Activated B cell treated with CpG ODN at 0.5 μM for 24 hours (primary cell): ENCODE measurements at places on chromosomes 11 and 22. TPM values are rescaled to one million over a fixed set of nuclear protein-coding genes. Genes with fewer than 3 reads are reported as not detected.

MFRP gene
- not detected in 2 replicates for total RNA-seq

- DNase-seq, result no peak
Measured at GRCh38 chr22:17322511-17322910, 46.7 kb upstream of the CECR2 start.

DNA sequence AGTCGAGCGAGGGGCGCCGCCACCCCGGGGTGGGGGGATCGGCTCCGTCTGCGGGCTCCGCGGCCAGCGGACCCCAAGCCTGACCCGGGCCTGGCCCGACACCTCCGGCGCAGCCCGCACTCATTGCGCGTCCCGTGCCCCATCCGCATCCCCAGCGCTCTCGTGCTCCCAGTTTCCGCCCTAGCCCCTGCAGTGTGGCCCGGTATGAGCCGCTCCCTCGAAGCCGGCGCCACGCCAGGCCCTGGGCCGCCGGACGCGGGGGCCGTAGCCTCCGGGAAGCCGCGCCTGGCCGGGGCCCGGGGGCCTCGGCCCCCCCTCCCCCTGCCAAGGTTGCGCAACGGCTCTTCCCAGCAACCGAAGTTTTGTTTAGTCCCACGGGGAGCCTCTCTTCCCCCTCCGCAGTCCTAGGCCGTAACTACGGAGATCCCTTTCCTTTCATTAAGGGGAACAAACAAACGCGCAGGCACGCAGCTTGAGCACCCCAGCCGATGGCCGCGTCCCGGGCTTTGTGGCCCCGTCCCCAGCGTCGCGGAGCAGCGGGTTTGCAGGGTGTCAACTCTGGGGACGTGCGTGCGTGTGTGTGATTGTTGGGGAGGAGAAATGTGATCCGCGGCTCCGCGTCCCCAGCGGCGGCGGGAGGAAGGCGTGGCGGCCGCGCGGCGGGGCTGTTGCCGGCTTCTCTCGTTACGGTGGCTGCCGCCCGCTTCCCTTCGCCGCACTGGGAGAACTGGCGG, 883 bp downstream of the HIPK3 start:
- peak; percentile 64 for DNase-seq

PRSS23 gene
- not detected in 2 replicates for total RNA-seq

DNA sequence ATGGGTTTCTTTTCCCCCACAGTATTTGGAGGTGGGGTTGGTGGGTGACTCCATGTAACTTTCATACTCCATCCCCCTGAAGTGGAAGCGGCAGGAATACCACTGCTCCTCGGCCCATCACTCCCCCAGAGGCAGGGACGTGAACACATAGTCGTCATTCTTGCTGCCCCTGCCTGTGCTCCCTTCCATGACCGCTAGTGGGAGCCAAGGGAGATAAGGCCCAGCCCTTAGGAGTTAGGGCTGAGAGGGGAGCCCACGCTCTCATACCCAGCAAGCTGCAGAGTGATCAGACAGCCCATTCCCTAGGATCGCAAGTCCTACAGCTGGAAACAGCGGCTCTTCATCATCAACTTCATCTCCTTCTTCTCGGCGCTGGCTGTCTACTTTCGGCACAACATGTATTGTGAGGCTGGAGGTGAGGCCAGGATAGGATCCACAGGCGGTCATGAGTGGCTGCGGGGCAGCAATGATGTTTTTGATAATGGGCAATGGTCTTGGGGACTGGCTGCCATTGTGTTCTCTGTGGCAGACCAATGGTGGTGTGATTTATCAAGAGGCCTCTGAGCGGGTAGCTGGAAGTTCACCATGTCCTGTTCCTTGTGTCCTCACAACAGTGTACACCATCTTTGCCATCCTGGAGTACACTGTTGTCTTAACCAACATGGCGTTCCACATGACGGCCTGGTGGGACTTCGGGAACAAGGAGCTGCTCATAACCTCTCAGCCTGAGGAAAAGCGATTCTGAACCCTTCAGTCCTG, 15.9 kb downstream of the RHOG start:
- peak; percentile 70 for DNase-seq

DNA sequence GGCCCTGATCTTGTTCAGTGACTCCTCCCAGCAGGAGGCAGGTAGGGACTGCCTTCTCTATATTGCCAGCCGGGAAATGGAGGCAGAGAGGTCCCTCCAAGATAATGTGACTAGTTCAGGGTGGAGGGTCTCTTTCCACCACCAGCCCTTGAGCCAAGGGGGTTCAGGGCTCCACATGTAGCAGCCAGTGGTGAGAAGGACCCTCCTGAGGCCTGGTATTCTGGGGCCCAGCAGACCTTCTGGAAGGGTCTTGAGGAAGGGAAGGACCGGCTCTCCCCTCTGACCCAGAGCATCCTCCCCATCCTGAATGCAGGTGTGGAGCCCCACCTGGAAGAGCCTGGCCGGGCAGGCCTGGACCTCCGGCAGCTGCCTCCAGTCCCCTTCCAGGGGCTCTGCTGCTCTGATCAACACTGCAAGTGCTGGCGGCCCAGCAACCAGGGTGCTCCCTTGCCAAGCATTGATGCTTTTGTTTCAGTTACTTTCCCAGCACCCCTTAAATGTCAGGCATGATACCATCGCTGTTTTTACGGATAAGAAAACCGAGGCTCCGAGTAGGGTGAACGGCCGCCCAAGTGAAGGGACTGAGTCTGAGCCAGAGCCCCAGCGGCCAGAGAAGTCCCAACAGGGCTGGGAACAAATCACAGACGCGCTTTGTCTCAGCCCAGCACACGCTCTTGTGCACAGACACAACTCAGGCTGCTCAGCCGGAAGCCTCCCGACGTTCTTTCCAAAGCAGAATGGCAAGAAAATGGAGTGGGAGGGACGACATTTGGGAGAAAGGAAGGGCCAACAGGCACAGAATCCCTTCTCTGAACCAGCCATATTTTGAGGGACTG, 38.8 kb downstream of the DKK3 start:
- no peak for DNase-seq

GRCh38 chr11:63951779-63952536, 13.2 kb downstream of the NAA40 start:
- DNase-seq, result no peak

FOSL1 gene
- 1.0 and 1.4 TPM in 2 replicates for total RNA-seq

MOV10L1 gene
- total RNA-seq, result not detected in 2 replicates

SOX10 gene
- not detected in 2 replicates for total RNA-seq

CD3D gene
- total RNA-seq, result 1.8 TPM in 1 of 2 replicates, not detected in the other

GRCh38 chr11:62340269-62340901, 3.1 kb downstream of the ASRGL1 start:
- peak; percentile 17 for DNase-seq

- no peak for DNase-seq
Measured at GRCh38 chr11:68118706-68119448, 2.3 kb downstream of the CHKA start.

PAX6 gene
- not detected in 2 replicates for total RNA-seq

HEPN1 gene
- total RNA-seq, result not detected in 2 replicates

CLCF1 gene
- total RNA-seq, result 28.2 and 30.7 TPM in 2 replicates

- DNase-seq, result no peak
Measured at GRCh38 chr11:2382129-2382517, 5.0 kb downstream of the CD81 start.

DNA sequence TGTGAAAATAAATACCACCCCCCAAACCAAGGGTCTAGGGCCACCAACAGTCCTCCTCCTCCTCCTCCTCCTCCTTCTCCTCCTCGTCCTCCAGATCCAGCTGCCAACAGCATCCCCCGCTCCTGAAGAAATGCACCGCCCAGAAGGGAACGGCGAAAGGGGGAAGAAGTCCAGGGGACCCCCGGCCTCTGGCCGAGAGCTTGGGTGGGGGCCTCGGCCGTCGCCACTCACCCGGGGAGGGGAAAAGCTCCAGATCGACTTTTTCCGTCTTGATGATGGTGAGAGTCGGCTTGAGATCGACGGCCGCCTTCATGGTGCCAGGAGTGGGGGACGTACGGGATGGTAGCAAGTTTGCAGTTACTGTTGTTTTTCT, 65.7 kb downstream of the ETS1 start:
- DNase-seq, result peak; percentile 40

DNA sequence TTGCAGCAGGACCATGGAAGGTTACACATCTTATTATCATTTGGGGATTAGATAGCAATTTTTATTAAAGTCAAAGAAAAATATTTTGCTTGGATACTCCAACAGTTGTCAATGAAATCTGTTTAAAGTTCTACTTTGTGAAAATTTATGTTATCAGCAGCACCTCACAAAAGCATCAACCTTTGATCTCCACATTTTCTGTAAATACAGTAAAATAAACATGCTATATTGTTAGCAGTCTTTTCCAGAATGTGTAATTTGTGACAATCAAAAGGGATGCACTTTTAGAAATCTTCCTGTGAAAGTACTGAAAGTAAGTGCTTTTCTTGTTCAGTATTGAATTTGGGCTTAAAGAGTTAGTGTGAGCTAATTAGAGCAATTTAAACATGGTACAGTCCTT, 4.1 kb downstream of the SLC22A25 start:
- DNase-seq, result no peak

DNA sequence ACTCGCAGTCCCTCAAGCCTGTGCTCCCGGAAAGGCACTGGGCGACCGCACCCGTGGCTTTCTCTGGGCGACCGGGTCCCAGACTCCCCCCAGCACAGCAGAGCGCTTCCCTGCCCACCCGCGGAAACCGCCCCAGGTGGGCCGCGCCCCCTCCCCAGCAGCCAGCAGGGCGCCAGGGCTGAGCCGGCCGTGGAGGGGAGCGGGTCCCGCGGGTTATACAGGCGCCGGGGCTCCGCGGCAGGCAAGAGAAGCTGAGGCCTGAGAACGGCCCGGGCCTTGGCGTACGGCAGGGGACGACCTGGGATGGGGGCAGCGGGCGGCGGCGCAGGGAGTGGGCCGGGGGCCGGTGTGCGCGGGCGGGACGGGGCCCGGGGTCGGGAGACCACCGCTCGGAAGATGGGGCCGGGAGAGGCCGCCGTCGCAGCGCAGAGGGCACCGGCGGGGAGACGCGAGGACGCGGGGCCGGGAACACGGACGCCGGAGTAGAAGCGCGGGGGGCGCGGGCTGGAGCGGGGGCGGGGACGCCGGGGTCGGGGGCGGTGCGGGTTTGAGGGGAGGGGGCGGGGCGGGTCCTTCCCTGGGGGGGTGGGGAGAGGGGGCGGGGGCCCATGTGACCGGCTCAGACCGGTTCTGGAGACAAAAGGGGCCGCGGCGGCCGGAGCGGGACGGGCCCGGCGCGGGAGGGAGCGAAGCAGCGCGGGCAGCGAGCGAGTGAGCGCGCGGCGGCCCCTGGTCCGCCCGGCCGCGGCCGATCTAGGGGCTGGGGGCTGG, at the start of gene MDK:
Gene MDK (plus strand): TSS at position 622 of the 771 bp plus-strand sequence. CDS start 389 bp downstream, outside the sequence.
- no peak for DNase-seq

ADAMTS8 gene
- total RNA-seq, result not detected in 2 replicates

OVCH2 gene
- total RNA-seq, result not detected in 2 replicates

- DNase-seq, result no peak
Measured at GRCh38 chr11:123838199-123838598, 32.0 kb upstream of the OR6M1 start.

MMP3 gene
- total RNA-seq, result not detected in 2 replicates

- no peak for DNase-seq
Measured at GRCh38 chr11:84812471-84812969, 814.6 kb downstream of the DLG2 start.

DNA sequence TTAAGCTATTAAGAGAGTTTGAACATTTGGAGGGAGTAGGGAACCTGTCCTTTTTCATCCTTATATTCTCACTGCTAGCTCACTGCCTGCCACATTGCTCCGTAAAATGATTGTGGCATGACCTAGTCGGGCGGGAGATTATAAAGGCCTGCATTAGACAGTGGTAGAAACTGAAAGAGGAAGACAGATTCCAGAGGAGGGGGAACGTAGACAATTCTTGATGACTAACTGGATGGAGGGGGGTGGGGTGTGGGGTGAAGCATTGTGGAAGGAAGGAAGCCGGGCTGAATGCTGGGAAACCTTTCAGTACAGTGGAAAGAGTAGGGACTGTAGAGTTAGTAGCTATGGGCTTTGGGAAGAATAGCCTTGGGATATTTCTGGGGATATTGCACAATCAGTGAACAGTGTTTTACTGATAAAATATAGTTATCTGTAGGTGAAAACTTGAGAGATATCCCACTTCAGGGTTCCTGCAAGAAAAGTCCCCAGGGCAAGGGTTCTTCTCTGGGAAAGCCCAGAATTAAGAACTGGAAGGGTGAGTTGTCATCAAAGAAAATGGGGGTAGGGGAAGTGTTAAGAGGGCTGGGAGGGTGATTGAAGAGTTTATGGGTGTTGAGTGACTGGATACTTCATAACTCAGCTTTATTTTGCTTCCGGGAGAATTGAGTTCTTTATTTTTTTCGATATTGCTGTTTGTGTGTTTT, 2.1 kb downstream of the MED15 start:
- DNase-seq, result no peak

DNA sequence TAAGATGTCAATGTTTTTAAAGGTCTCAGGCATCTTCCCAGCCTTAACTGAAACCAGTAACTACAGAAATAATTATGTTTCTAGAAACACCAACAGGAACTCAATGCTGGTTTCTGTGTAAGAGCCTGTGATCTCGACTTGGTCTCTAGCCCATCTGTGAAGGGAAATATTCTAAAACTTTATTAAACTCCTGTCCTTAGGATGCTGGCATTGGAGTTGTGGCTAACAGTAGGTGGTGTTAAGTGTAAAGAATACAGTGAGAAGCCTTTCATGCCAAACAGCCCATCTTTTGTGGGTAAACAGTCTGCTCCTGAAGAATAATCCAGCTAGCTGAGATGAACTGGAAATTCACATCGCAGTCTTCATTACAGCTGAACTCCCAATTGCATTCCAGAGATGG, 133.2 kb downstream of the ADAMTS15 start:
- no peak for DNase-seq

GRCh38 chr11:116473206-116473769, 299.5 kb downstream of the BUD13 start:
- DNase-seq, result no peak

DNA sequence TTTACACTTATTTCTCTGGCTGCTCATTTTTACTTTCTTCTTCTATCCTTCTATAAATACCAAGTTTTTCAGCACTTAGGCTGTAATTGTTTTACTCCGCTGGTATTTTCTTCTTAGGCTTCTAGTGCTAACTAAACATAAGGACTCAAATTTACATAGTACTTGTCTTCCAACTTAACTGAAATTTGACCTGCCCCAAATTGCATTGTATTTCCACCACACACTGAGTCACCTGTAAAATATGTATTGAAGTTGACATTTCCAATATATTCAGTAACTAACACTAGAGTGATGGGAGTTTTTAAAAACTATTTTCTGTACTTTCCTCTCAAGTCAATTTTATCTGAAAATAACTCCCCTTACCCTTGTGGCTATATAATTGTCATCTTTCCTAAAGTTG, 1794.1 kb upstream of the RAG2 start:
- no peak for DNase-seq

- no peak for DNase-seq
Measured at GRCh38 chr11:44171518-44171917, 76.0 kb downstream of the EXT2 start.

DNA sequence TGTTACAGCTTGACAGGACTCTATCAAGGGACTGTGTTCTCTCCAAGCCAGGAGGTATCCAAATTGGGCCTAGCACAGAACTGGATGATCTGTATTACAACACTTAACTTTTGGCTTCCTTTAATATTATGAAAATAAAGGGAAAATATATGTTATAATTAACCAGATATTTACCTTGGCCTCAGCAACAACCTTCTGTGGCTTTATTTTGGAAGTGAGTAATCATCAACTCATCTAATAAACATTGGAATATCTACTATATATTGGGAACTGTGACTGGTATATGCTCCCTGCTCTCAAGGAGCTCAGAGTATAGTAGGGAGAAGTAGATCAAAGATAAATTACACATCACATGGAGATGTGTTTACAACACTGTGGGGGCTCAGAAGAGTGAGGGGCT, 352.2 kb downstream of the METTL15 start:
- no peak for DNase-seq

GRCh38 chr11:61343792-61344745, 11.0 kb downstream of the TKFC start:
- DNase-seq, result no peak
